Uterine smooth muscle cell (primary cell): ENCODE measurements at places on chromosomes 2 and 18. TPM values are rescaled to one million over a fixed set of nuclear protein-coding genes. Genes with fewer than 3 reads are reported as not detected.

Gene SLC9A2
- not detected in 2 replicates for total RNA-seq

Gene DPY30
- total RNA-seq: 54.9 and 79.8 TPM in 2 replicates

Gene TANC1
- total RNA-seq: 12.4 and 27.7 TPM in 2 replicates

Gene RAPGEF4
- total RNA-seq: 0.44 and 1.00 TPM in 2 replicates

Gene NOSTRIN
- 0.11 and 0.12 TPM in 2 replicates for total RNA-seq

Gene IL1R1
- 11.2 and 18.9 TPM in 2 replicates for total RNA-seq

Gene PROKR1
- total RNA-seq: not detected in 2 replicates

Gene FOXD4L1
- 0.12 TPM in 1 of 2 replicates, not detected in the other for total RNA-seq

Gene CDH2
- 46.3 and 107 TPM in 2 replicates for total RNA-seq

Gene COL4A4
- 0.75 and 2.7 TPM in 2 replicates for total RNA-seq

Gene TTC21B
- total RNA-seq: 31.0 and 36.9 TPM in 2 replicates
